Kidney (tissue), 22 donors: ENCODE measurements at places on chromosomes 12 and 14.
A peak's percentile ranks its signal among the peaks of the same experiment; 100 is the strongest.

DNA sequence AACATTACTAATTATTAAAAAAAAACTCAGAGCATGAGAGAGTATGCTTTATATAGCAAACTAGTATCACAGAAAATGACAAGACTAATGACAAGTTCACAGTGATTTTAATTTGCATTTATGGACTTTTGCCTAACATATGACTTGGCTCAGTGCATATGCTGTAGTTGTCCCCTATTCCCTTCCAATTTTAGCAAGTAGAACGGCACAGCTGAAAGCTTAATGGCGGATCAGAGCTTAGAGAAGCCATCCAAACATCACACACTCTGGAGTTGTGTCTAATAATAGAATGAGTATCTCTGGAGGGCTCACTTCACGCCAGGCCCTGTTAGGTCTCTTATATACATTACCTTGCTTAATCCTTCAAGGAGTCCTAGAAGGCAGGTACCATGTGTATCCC lies 13.3 kb downstream of the CNIH1 start:
- no peak for DNase-seq

GRCh38 chr14:61503167-61503801 lies 181.9 kb downstream of the PRKCH start:
- DNase-seq, result no peak

DNA sequence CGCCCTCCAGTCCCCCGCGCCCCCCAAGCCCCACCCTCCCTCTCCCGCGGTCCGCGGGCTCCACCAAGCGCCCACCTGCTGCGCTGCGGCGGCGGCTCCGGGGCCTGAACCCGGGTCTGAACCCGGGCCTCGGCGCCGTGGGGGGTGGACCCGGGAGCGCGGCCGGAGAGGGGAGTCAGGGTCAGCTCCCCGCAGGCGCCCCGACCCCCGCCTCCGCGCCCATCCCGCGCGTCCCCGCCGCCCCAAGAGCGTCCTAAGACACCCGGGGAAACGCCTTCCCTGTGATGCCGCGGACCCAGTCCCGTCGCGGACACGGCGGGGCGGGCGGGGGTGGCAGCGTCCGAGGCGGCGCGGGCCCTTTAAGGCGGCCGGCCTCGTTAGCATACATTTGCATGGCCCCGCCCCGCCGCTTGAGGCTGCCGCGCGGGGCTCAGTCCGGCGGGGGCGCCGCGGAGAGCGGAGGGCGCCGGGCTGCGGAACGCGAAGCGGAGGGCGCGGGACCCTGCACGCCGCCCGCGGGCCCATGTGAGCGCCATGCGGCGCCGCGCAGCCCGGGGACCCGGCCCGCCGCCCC lies at the start of gene MMP17:
Gene MMP17 (plus strand): TSS at position 433 of the 574 bp plus-strand sequence. CDS start 102 bp downstream, at position 535.
- DNase-seq, result peak; percentile 81

DNA sequence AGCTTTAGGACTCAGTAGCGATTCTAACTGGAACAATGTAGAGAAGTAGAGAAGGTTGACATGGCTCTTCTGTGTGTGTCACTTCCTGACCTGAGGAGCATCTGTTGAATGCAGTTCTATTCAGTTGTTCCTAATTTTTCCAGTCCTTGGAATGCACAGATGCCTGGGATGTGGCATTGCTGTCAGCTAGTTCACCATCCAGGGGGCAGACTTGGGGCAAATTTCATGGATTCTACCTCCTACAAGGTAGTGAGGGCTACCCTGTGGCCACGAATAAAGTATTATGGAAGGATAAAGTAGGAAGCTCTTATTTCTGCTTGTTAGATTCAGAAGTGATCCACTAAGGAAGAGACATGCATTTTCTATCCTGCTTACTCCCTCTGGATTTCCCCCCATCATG lies 74.4 kb upstream of the GPATCH2L start:
- no peak for DNase-seq

DNA sequence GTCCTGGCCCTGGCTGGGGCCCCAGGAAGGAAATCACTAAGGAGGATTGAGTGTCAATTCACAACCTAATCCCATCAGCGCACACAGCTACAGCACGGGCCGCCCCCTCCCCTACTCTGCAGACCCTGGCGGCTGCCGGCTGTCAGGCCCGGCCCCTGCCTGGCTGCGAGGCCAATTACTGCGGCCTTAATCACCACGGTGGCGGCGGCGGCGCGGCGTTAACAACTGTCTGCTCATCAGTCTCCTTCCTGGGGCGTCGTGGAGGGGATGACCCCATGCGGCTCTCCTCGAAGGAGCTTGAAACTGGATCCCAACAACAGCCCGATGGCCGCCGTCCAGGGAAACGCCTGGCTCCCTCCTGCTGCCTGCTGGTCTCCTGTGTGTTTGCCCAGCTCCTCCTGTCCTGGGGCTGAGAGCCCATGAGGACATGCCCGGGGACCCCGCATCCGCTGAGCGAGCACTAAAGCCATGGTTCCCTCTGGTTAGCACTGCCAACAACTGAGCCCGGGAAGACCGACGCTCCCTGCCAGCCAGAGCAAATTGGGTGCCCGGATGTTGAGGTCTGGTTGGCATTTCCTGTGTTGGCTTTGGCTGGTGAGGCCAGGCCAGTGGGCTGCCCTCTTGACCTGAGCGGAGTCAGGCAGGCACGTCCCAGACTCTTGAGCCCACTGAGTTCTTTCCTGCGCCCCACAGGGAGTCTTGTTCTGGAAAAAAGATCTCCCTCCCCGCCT lies 21.8 kb upstream of the EIF2B2 start:
- peak; percentile 73 for DNase-seq

DNA sequence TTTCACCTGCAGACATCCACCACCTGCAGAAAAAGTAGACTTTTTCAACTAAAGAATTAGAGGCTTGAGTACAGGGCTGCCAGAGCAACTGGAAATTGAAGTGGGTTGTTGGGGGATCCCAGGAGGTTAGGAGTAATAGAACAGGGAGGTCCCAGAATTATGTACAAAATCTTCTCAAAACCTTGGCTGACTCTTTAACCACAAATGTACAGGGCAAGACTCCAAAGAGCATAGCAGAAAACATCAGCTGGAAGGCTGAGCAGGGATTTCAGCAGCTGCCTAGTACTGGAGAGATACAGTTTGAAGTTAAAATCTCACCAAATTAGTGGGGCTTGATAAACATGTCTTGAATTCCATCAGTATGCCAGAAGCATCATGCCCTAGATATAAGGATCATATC lies 191.6 kb downstream of the CRADD start:
- no peak for DNase-seq

DNA sequence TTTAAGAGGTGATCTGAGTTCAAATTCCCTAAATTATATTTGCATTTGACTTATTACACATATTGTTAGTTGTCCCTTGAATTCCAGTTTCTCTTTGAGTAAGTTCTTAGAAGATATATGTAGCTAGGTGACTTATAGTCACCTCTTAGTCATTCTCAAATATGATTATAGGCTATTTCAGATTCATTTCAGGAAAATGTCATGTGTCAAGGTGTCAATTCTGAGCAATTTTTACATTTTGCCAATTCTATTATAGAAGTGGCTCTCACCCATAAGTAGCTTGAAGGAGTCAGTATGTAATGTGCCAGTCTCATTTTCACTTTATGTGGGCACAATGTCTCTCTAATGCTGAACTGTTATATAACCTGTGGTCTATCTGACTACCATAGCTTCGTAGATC lies 623.4 kb downstream of the DIO2 start:
- no peak for DNase-seq

DNA sequence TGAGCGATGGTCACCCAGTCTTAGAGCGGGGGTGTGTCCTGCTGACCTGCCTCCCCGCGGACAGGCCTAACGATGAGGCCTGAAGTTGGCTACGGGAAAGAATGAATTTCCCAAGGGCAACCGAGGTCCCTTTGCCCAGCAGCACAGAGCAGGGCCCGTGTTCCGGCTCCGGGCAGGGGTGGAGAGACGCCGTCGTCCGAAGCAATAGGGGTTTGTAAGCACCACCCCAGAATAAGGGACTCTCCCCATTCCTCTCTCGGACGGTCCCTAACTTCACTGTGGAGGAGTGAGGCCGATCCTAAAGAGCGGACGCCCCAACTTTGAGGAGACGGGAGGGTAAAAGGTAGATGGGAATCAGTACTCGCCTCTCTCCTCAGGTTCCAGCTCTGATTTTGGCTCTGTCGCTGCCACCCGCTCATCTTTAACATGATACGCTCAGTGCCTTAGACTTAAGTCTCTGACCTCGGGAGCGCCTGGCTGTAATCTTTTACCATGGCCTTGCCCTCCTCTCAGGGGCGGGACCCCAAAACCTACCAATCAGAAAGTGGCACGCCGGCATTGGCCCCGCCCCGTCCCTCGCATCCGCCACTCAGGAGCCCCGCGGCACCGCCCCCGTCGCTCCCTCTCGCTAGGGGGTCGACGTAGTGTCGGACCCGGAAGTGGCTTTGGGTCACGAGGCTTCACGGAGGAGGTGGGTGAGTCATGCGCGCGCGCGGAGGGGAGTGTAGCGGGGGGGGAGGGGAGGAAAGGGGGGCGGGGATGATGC lies at the start of gene DDIT3:
Gene DDIT3 (minus strand): TSS at position 462 of the 766 bp plus-strand sequence. CDS start 3,108 bp downstream, outside the sequence.
- peak; percentile 99 for DNase-seq
